ENCODE measurements at places on chromosomes 5 and 9.

GRCh38 chr5:142716963-142717362 is 31.1 kb upstream of the FGF1 start:
- DNase-seq, result no peak

GRCh38 chr5:89320421-89321277 is 437.7 kb upstream of the MEF2C start:
- DNase-seq, result no peak

- no peak for DNase-seq
Measured at GRCh38 chr5:124908581-124909451, 162.4 kb upstream of the ZNF608 start.

DNA sequence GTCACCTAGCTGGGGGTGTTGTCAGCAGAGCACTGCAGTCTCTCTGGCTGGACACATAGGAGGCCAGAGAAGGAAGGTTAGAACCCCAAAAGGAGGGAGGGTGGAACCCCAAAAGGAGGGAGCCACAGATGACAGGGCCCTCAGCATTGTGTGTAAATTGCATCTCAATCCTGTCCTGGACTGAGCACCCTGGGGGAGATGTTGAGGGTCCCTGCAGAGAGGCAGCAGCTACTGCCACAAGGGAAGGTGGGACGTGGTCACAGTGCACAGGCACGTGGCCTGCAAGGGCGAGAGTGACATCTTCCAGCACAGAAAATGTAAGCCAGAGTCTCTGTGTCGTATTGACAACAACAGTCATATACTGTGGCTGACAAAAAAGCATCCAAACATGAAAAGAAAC is 36.5 kb upstream of the CEP72 start:
- DNase-seq, result no peak

GRCh38 chr9:117233016-117233415 is 181.8 kb downstream of the ASTN2 start:
- DNase-seq, result no peak

All from amniotic stem cell (primary cell).